Activated CD8-positive, alpha-beta memory T cell treated with anti-CD3 and anti-CD28 coated beads for 36 hours (primary cell): ENCODE measurements at places on chromosomes 16 and 17. TPM values are rescaled to one million over a fixed set of nuclear protein-coding genes. Genes with fewer than 3 reads are reported as not detected.

Gene TPSD1
- not detected for total RNA-seq

Gene G6PC3
- total RNA-seq: 37.8 TPM

Gene GSE1
- 29.6 TPM for total RNA-seq

Gene TNP2
- total RNA-seq: not detected

Gene GGT6
- total RNA-seq: not detected

Gene OTOP3
- total RNA-seq: not detected

Gene C16orf86
- 2.0 TPM for total RNA-seq

Gene MFSD6L
- not detected for total RNA-seq

Gene SLC7A6
- 99.2 TPM for total RNA-seq

Gene PROCA1
- 3.9 TPM for total RNA-seq

Gene PERCC1
- total RNA-seq: 0.70 TPM

Gene EVPL
- total RNA-seq: 0.21 TPM

Gene RNF222
- total RNA-seq: not detected

Gene MPP3
- total RNA-seq: 0.40 TPM

Gene TP53TG3B
- not detected for total RNA-seq

Gene HEXD
- 24.4 TPM for total RNA-seq

Gene NHERF1
- total RNA-seq: 135 TPM

Gene RGS9
- total RNA-seq: 1.7 TPM

Gene SNRNP25
- 112 TPM for total RNA-seq

Gene ZNF213
- 9.2 TPM for total RNA-seq

Gene OR4D1
- total RNA-seq: 0.15 TPM

Gene GSG1L2
- total RNA-seq: not detected

Gene NLRP1
- total RNA-seq: 21.8 TPM

Gene GP2
- not detected for total RNA-seq

Gene TAOK2
- 38.8 TPM for total RNA-seq

Gene ABCA8
- total RNA-seq: not detected

Gene LITAFD
- not detected for total RNA-seq

Gene UNC45B
- not detected for total RNA-seq

Gene MYH13
- total RNA-seq: not detected

Gene C16orf96
- total RNA-seq: 0.11 TPM

Gene CES1
- total RNA-seq: not detected

Gene ZC3H7A
- 52.0 TPM for total RNA-seq

Gene WNK4
- total RNA-seq: 0.23 TPM
